ENCODE measurements at places on chromosomes 12 and 14. TPM values are rescaled to one million over a fixed set of nuclear protein-coding genes. Genes with fewer than 3 reads are reported as not detected.

DNA sequence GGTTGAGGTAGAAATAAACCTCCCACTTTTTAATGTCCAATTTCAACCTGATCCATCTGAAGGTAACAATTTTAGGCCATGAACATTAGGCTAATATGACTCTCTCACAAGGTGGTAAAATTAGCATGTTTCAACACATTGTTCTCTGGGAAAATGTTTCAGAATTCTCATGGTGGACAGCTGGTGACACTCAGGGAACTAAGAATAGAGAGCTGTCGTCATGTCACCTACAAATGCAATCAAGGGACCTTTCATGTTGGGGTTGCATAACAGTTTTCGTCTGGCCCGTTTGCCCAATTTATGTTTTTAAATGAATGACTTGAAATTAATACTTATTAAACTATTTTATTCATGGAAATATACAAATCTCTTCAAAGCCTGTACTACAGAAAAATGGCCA, 180.7 kb upstream of the PRICKLE1 start:
- DNase-seq = no peak

DNA sequence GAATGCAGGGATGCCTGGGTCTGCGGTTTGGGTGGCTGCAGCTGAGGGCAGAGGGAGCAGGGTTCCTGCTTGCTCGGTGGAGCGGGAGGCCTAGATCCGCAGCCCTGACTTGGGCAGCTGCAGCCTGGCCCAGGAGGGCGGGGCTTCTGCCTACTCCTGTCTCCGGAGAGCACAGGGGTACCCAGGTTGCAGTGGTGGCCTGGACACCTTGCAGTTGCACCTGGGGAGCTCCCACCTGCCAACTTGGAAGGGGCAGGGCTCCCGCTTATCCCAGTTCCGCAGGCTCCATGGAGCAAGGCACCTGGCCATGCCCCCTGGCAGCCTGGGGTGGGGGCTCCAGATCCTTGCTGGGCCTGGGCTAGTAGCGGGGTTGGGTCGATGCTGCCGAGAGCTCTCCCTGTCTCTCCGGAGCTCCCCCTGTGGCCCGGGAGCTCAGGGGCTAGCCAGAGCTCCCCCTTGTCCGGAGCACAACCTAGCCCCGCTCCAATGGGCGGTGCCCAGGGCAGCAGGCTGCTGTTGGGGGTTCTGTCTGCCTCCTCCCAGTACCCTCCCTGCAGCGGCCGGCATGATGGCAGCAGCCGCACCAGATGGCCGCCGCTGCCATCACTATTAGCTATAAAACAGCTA, 136.4 kb downstream of the PTPRR start:
- no peak for DNase-seq

Gene TSPAN9
- total RNA-seq = 201 TPM

DNA sequence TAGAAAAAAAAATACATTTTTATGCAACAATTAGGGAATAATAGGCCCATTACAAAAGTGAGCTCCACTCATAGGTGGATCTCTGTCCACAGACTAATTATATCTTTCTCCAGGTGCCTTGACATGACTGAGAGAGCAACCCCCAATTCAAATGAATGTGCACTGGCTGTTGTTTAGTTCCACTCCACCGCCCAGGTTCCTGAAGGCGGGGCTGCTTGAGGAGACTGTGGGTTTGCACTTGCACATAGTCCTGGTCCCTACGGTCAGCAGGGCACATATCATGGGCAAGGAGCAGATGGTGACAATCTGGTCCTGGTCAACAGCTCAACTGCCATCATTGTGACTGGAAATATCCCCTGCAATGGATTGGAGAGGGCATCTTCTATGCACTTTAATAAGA, 195.6 kb upstream of the PWP1 start:
- no peak for DNase-seq

- no peak for DNase-seq
These were observed 995.4 kb downstream of the NRXN3 start for GRCh38 chr14:79165471-79166090.

GRCh38 chr12:72476301-72476700, 204.1 kb downstream of the TRHDE start:
- DNase-seq = no peak

DNA sequence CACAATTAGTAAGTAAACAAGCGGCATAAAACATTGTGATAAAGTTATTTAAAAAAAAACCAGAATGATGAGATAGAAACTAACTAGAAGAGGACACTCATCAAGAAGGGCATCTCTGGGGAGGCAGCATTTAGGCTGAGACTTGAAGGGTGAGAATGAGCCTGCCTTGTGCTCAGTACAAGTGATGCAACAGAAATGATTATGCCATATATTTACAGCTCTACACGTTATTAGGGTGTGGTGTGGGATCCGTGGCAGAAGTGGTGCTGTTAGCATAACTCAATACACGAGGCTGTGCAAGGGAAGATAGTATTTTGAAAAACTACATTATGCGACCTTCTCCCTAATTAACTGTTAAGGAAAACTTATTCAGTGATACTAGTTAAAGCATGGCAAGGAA, 178.5 kb upstream of the ATF7IP start:
- DNase-seq = no peak

Gene KLRK1
- 0.65 TPM for total RNA-seq

DNA sequence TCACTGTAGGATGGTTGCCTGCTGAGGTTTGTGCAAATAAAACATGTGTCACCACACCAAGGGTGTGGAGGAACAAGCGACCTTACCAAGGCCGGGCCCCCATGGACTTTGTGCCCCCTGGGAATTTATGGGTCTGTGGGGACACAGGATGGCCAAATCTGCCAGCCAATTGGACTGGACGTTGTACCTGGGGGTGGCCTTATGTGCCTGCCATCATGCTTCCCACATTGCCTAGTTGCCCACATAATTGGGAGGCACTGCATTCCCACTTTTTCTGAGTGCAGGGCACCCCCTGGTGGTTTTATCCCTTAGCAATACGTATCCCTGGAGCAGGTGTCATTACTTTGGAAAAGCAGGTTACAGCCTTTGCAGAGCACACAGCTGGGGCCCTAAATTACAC, 92.6 kb upstream of the TMPO start:
- DNase-seq = no peak

GRCh38 chr12:127271776-127272175, 995.2 kb upstream of the TMEM132C start:
- no peak for DNase-seq

DNA sequence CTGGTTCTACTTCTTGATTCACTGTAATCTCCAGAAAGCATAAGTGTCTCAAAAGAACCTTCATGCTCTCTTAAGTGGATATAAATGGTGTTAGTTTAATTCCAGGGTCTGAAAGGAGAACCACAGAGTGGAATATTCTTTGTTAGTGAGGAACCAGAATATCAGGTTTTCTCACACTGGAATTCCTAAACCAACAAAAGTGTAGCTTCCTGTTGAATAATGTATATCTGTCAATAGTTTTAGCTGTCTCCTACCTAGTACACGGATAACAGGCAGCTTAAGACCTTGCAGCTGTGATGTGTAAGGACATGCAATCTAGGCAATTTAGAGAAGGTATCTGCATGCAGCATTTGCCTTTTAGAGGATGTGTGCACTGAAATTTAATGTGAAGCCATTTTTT, 24.0 kb downstream of the LRIG3 start:
- no peak for DNase-seq

DNA sequence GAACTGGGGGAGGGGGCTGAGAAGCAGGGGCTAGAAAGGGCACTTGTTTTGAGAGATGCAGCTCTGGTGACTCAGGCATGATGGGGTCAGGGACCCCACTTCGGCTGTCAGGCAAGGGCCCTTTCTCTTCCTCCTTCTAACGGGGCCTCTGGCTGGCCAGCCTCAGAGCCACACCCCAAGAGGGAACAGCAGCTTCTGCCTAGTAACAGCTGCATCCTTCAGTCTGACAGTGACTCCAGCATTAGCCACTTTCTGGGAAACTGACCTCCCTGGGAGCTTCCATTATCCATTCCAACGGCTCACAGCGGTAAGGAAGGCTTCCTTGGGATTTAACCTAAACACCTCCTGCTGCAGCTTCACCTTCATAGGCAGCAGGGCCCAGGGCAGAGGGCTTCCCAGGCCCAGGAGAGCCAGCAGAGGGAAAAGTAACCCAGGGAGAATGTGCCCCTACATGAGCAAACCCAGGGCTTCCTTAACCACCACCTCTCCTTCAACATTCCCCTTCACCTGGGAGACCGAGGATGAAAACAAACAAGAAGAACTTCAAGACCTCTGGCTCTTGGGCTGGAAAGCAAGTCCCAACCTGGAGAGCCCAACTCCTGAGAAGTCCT, 2.7 kb downstream of the NCKAP5L start:
- peak; percentile 52 for DNase-seq

- no peak for DNase-seq
These were observed 716.1 kb downstream of the SLC16A7 start for GRCh38 chr12:60311940-60312339.

Gene ERP29
- total RNA-seq = 52.3 TPM

- DNase-seq = no peak
These were observed 56.2 kb upstream of the NID2 start for GRCh38 chr14:52124791-52125684.

Gene DBX2
- 0.50 TPM for total RNA-seq

- DNase-seq = no peak
These were observed 155.3 kb downstream of the TPH2 start for GRCh38 chr12:72093930-72094329.

DNA sequence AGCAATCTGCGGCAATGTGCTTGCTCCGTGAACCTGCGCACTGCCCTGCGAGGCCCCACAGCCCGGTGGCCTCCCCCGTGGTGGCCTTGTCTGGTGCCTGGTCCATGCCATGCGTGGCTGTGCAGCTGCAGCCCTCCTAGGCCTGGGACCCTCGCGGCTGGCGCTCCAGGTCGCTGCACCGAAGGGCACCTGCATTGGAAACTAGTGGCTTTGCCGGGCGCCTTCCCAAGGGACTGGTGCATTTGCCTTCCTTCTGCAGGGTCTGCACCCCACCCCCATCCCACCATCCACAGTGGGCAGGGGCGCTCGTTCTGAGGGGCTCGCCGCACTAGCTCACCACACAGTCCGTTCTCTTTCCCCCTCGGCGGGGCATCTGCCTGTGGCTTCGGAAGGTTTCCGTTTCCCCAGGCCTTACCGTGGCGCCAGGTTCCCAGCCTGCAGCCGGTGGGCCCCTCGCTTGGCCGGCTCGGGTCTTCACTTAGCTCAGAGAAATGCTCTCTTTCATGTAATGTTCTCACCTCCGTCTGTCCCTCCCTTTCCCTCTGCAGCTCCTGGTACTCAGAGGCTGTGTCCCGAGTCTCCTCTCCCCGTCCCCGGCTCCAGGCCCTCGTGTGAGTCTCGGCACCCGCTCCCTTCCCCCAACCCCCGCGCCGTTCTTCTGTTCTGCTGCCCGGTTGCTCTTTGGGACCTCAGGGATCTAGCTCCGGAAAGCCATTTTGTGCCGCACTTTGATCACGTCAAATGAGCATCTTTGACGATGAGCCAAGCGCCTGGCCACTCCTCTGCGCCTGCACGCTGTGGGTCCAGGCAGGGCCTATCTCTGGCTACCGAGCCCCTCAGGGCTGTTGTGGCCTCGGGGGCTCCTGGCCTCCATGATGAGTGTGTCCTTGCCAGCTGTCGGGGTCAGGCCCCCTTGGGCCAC, 31.9 kb downstream of the JAG2 start:
- DNase-seq = no peak

- DNase-seq = no peak
These were observed 7.0 kb downstream of the PPP1R12A start for GRCh38 chr12:79927772-79928474.

Gene BCL2L14
- not detected for total RNA-seq

Gene TMEM132C
- 11.1 TPM for total RNA-seq

- DNase-seq = peak; percentile 31
These were observed 10.2 kb upstream of the EDDM3B start for GRCh38 chr14:20757965-20758364.

Gene PTCSC3
- not detected for total RNA-seq

- no peak for DNase-seq
These were observed 32.7 kb upstream of the FAR2 start for GRCh38 chr12:29116414-29116813.

Gene SSPN
- 114 TPM for total RNA-seq

DNA sequence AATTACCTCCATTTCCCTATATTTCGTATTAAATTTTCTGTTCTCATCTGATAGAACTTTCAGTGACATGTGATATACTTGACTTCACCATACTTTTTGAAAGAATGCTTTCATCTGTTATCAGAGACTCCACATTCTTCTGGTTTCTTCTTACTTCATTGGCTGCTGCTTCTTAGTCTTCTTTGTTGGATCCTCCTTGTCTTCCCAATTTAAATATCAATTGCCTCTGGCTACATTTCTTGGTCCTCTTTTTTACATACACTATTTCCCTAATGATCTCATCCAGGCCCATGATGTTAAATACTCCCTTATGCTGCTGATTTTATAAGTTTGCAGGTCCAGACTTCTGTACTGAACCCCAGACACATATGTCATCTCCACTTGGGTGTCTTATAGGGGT, 22.0 kb downstream of the OR5AU1 start:
- no peak for DNase-seq

Gene COCH
- total RNA-seq = 1.2 TPM

- no peak for DNase-seq
These were observed 135.7 kb downstream of the DICER1 start for GRCh38 chr14:95021588-95021987.

GRCh38 chr14:74974364-74975058, 19.1 kb upstream of the PGF start:
- no peak for DNase-seq

- no peak for DNase-seq
These were observed 13.2 kb upstream of the SERPINA10 start for GRCh38 chr14:94306047-94306978.

Gene SLC5A8
- not detected for total RNA-seq

DNA sequence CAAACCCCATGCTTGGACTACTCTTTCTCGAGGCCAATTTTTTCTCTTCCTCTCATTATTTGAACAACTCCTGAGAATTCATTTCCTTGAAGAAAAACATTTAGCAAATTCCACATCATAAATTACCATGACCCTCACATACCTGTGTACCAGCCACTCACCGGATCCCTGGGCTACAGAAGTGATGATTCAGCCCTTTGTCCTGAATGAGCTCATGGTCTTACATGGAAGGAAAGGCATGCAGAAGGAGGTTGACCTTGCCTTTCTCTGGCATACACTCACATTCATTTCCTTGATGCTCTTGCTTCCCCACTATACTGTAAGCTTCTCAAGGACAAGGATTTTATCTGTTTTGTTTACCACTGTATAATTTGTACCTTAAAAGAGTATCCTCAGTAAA, 191.5 kb downstream of the SLC5A8 start:
- DNase-seq = no peak

Gene DCN
- 1,437 TPM for total RNA-seq

Gene LIN7A
- total RNA-seq = 13.6 TPM

GRCh38 chr12:49866859-49867569, 24.1 kb upstream of the BCDIN3D start:
- peak; percentile 78 for DNase-seq
